IPS DF 19.7 (cell line): ENCODE measurements at places on chromosomes 12 and 14.

DNA sequence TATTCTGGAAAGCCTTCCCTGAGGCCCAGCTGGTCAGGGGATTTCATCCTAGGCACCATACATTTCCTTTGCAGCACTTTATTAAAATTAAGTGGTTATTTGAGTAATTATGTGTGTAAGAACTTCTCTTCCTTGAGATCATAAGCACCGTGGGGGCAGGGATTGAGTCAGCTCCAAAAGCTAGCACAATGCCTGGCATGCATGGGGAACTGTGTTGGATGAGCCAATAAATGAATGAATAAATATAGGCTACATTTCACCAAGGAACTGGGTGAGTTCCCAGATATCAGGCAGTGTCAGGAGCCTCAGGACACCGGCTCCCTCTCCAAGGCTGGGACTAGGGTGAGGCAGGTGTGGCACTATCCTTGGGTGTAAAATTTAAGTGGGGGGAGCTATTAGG is 82.8 kb upstream of the FBXO21 start:
- DNase-seq, result no peak

- no peak for DNase-seq
These were observed 17.6 kb upstream of the FAM222A start for GRCh38 chr12:109695961-109696461.

GRCh38 chr12:49580572-49581535 is 12.9 kb upstream of the MCRS1 start:
- peak; percentile 83 for DNase-seq

DNA sequence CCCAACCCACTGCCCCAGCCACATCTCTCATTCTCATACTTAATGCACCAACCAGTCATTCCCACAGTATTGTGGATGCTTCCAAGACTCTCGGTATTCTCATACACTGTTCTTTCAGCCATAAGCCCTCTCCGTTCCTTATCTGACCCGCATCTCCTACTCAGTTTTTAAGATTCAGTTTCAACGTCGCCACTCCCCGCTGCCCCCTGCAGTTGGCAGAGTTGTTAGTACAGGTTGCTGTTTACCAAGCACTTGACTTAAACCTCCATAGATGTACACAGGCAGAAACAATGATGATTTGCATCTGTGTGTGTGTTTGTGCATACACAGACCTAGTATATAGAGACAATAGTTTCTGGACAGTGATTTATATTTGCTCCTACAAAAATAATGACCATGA is 40.2 kb downstream of the PAH start:
- no peak for DNase-seq

DNA sequence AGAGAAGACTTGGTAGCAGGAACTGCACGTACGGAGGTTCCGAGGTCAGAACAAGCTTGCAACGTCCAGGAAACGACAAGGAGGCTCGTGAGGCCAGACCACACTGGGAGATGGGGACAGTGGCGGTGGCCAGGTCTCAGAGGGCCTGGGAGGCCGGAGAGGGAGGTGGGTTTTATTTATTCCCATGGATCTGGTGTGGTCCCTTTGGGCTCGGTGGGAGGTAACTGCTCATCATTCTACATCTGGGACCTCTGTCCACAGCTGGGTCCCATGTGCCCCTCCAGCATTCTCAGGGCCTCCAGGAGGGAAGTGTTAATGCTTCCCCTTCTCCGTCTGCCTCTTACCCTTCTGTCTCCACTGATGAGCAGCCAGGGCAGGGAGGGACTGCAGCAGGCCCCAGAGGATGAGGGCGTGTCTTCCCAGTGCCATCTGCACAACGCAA is 35.7 kb upstream of the NCOR2 start:
- DNase-seq, result no peak
